ENCODE measurements at places on chromosomes 16 and 17.

- DNase-seq = no peak
These were observed 376.4 kb downstream of the SLC39A11 start for GRCh38 chr17:72715906-72716572.

GRCh38 chr16:79826732-79827475 is 226.4 kb upstream of the MAF start:
- no peak for DNase-seq

GRCh38 chr17:77923776-77924513 is 34.6 kb upstream of the TNRC6C start:
- DNase-seq = no peak

DNA sequence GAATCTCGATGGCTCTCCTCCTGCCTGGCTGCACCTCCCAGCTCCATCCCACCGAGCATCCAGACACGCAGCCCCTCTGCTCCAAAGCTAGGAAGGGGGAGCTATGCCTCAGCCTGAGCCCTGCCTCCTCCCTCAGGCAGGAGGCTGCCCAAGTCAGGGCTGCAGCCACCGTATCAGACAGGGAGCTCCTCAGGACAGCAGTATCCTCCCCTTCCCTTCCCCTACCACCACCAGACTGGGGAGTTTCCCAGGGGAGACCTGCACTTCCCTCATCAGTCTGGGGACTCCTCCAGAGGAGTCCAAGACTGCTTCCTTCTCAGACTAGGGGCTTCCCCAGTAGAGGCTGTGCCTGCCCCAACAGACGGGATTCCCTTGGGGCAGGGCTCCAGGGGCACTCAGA is 17.5 kb downstream of the TMEM132E start:
- DNase-seq = no peak

DNA sequence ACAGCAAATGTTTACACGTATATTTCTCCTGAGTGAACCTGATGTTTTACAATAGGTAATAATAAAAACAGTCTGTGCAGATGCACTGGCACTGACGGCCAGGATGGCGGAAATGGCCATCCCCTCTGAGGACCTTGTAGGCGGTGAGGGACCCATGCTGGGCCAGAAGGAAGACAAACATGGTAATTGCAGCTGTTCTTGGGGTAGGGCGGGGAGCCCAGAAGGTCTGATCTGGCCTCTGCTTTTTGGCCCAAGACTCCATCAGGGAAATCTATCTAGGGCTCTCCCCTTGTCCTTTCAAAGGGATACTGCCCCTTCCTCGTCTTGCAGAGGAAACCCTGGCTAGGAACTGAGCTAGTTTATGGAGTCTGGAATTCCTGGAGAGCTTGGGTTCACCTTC is 7.4 kb upstream of the LGALS9 start:
- no peak for DNase-seq

GRCh38 chr17:59845595-59846393 is 46.9 kb downstream of the TUBD1 start:
- DNase-seq = no peak

DNA sequence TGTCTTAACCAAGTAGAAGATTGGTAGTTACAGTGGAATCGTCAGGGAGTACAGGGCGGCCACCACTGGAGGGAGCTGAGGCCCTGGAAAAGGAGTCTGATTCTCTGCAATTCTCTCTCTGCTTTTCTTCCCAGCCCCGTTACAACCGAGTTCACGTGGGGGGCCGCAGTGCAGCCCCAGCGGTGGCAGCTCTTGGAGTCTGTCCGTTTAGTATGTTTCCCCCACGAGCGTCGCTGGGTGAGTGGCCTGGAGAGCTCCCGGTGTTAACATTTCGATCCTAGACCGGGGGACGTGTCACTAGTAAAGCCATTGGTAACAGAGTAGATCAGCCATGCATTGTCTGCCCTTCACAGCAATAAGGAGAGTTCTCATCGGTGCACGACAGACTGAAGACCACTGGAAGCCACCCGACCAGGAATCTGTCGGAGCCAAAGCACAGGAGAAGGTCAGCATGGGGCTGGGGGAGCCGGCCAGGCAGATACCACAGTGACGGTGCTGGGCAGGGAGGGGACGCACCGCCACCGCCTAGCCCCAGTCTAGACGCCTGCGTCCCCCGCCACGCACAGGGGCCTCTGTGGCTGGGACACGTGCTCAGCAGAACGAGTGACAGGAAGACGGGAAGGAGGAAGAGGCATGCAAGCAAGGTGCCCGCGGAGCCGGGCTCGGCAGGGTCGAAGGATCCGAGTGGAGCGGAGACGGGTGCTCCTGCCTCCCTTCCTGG is 15.7 kb downstream of the SLC16A3 start:
- no peak for DNase-seq

DNA sequence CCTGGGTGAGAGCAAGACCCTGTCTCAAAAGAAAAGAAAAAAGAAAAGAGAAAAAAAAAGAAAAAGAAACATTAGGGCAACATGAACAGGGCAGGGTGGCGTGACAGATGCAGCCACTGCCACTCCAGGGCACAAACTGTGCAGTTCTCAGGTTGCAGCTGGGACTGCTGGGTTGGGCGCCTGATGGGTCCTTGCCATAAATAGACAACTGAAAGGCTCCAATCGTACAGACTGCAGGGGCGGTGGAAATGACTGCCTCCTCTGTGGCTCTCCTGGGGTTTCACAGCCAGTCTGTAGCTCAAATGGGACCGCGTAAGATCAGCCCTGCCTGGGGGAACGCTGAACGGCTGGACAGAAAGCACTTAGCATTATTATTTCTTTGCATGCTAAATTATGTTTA is 130.7 kb downstream of the CPPED1 start:
- DNase-seq = no peak

- DNase-seq = peak; percentile 85
These were observed 19.9 kb downstream of the ARL4D start for GRCh38 chr17:43418441-43419374.

DNA sequence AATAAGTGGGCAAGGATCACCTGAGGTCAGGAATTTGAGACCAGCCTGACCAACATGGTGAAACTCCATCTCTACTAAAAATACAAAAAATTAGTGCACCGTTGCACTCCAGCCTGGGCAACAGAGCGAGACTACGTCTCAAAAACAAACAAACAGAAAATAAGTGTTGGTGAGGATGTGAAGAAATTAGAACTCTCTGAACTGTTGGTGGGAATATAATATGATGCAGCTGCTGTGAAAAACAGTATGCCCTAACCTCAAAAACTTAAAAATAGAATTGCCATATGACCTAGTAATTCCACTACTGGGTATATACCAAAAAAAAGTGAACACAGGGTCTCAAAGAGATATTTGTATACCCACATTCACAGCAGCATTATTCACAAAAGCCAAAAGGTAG is 26.1 kb downstream of the GLG1 start:
- no peak for DNase-seq

DNA sequence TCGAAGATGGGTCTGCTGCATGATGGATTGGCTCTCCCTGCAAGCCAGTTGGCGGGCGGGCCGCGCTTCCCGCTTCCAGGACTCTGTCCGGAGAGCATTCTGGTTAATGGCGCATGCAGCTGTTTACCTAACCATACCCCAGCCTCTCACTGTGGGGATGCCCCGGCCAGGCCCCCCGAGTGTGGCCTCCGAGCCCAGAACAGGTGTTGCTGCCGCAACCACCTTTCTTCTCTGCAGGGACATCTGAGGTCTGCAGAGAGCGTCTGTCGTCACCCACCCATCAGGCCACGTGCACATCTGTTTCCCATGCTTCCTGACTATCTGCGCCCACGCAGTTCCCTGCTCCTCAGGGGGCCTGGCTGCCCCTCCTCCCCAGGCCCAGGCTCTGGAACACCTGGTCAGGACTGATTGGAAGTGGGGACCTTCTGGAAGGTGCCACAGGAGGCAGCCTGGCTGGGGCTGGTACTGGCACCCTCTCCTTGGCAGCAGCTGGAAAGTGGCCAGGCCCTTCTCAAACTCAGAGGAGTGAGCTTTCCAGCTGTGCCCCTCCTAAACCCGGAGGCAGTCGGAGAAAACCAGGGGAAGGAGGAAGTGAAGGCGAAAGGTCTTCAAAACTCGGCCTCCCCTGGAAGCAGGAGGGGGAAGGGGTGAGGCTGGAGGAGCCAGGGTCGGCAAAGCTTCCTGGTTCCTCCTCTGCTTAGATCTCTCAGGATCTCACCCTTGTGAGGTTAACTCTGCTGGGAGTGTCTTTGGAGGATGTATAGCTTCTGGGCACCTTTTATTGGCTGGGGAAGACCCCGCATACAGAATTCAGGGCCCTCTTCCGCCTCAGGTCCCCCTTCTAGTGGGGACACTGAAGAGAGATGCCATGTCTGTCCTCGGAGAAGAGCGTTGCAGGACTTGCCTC is 64.5 kb upstream of the CIBAR2 start:
- DNase-seq = no peak

- no peak for DNase-seq
These were observed 102.2 kb downstream of the MYO1D start for GRCh38 chr17:32774695-32775084.

DNA sequence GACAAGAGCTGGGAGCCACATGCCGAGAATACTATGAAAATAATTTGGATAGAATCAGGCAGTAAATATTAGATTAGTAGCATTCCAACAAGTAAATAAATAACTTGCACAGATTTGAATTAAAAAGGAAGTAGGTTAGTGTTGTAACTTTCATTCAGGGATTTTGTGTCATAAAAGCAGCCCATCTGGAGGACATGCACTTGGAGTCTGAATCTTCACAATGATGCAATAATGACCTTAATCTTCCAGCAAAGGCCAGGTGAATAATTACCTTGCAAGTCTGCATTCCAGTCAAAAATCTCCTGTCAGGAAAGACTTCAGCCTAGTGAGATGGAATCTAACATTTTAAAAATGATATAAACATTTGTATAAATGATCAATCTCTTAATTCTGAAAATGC is 518.1 kb downstream of the KCNJ2 start:
- DNase-seq = no peak

DNA sequence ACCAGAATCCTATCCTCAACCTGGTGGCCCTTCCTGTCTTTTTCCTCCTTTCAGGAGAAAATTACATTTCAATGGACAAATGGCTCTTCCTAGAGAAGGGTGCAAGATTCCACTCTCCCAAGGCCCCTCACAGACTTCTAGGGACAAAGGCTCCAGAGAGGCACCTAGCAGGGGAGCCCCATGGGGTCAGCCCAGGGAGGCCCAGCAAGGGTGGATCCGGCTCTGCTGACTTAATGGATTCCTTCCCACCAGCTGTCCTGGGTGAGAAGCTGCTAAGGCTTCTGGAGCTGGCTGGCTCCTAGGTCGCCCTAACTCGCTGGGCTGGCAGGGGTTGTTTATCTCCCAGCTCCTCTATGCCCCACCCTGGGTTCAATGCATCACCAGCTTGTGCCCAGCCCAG is 152.4 kb downstream of the ZNF423 start:
- DNase-seq = no peak

GRCh38 chr17:19335951-19336631 is 26.4 kb downstream of the B9D1 start:
- DNase-seq = no peak

GRCh38 chr17:29444589-29444988 is 54.4 kb downstream of the TAOK1 start:
- DNase-seq = no peak

DNA sequence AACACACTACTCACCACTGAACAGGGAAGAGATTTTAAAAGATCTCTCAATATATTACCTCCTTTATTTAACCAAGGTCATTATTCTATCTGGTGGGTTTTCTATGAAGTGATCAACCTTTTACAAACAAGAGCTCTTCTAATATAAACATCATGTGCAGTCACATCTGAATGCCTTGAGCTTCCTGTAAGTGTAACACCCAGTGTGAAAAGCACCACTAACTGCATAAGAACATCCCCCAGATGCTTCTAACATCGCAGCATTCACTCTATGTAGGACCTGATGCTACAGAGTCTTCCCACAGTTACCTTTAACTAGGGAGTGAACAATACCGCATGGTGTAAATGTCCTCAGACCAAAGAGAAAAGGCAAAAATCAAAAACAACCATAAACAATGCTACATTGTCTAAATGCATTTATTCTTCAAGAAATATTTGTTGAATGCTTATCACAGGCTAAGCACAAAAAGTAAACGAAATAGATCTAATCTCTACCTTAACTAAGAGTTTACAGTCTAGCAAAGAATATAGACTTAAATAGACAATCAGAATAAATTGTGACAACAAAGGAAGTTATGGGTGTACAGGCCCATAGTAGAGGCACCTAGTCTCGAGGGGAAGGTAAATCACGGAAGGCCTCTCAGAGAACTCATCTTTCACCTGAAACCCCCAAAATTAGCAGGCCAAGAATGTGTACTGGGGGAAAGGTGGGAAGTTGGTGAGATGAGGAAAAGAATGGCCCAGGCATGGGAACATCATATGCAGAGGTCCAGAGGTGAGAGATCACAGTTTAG is 16.2 kb downstream of the SKAP1 start:
- DNase-seq = no peak

GRCh38 chr17:57256708-57257112 is 387 bp downstream of the MSI2 start:
- DNase-seq = no peak

DNA sequence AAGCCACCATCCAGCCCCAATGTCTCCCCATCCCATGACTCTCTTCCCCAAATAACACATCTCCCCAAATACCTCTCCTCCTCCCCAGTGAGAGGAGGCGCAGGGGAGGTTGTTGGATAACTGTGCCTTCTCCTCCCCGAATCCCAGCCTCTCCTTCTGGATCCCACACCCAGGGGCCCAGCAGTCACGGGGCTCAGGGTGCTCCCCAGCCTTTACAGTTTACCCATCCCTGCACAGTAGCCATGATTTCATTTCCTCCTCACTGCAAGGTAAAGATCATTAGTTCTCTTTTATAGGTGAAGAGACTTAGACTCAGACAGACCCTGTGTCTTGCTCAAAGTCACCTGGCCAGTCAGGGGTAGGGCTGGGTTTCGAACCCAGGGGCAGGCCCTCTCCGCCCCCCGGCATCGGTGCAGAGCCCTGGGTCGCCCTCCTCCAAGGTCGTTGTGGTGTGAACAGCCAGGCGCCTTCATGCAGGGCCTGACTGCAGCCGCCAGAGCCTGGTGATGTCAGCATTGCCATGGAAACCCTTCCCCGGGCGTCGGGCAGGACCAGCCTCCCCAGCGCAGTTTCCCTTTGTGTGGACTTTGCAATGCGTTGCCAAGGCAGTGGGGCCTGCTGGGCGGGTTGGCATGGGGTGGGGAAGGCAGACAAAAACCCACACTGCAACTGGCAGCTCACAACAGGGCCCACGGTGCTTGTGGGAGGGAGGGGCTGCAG is 53.3 kb upstream of the TOB1 start:
- peak; percentile 92 for DNase-seq

DNA sequence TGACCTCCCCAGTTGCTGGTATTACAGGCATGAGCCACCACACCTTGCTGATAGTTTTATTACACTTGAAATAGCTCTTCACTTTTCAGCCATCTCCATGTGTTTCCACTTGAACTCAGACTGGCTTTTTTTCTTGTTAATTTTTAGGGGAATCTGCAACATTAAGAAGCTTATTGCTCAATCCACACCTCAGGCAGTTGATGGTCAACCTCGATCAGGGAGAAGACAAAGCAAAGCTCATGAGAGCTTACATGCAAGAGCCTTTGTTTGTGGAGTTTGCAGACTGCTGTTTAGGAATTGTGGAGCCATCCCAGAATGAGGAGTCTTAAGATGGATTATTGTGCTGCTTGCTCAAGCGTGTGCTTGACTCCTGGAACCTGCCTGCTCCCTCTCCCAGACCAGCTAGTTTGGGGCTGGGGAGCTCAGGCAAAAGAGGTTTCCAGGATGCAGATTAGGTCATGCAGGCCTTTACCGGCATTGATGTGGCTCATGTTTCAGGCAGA is 8.6 kb downstream of the ZNHIT3 start:
- DNase-seq = no peak

- no peak for DNase-seq
These were observed 364.6 kb downstream of the GRIN2A start for GRCh38 chr16:9817586-9817985.

Data from NCI-H1105 (cell line).